Breast epithelium (tissue), 4 donors: ENCODE measurements at places on chromosomes 4 and X.

DNA sequence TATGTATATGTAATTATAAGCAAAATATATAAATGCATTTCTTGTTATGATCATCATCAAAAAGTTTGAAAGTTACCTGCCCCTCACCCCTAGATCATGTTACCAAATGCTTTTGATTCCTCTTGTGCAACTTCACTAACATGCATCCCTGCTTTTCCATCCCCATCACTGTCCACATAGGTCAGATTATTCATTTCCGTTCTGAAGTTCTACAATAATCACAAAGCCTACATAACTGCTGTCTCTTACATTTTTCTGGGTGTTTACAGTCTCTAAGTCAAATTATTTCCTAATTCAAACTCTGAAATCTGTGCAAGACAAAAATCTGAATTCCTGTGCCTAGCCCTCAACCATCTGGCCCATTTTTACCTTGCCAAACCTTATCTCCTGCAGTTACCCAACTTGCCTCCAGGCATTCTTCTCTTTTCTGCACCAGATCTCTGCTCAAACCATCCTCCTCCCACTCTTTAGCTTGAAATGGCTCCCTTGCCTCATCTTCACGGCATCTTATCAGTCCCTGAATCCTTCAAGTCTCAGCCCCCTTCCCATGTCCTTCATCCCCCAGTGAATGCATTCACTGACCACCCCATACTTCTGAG, 42.4 kb upstream of the SLC39A8 start:
- DNase-seq, result no peak

DNA sequence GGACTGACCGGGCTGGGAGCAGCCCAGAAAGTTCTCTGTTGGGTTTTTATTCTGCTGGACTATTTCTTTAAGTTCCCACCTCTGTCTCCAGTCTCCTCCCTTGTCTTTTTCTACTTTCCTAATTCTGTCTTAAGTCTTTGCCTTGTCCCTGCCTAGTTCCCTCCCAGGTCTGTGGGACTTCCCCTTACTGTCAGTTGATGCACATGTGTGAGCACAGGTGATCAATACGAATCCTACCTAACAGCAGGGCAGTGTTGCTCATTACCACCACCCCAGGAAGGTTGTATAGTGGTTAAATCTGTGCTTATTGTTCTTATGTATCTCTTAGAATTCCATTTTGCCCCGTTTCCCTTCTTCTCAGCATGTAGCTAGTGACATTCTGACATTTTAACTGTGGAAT, 62.1 kb downstream of the GALNTL6 start:
- DNase-seq, result no peak

GRCh38 chr4:6229095-6229494, 28.7 kb upstream of the JAKMIP1 start:
- no peak for DNase-seq

DNA sequence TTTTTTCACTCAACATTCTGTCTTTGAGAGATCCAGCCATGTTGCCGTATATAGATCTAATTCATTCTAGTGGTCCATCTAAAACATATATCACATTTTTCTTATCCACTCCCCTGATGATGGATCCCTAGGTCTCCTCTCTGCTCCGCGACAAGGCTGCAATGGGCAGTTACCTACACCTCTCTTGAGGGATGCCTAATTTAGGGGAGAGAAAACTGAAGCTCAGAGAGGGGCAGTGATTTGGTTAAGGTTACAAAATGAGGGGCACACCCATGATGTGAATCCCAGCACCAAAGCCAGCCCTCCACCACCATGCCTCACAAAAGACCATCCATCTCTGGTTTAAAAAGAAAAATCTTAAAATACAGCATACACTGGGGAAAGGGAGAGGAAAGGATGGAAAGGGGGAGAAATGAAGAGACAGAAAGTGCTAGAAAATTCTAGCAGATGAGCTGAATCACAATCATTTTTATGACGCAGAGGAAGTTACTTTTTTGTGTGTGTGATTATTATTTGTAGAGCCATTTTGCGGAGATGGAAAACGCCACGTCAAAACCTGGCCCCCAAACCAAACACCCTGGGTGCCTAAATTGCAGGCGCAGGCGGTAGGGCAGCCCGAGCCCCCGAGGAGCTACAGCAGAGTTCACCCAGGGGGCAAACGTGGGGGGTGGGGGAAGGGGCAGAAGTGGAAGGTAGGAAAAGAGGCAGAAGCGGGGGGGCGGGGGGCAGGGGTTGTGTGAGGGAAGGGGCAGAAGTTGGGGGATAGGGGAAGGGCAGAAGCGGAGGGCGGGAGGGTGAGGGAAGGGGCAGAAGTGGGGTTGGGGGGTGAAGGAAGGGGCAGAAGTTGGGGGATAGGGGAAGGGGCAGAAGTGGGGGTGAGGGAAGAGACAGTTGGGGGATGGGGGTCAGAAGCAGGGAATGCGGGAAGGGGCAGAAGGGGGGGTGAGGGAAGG, 1.3 kb upstream of the TSPYL2 start:
- DNase-seq, result no peak
